ENCODE measurements at places on chromosomes 1 and 21.

- no peak for DNase-seq
Measured at GRCh38 chr1:1221887-1222574, 8.1 kb upstream of the TNFRSF4 start.

GRCh38 chr1:203338335-203339036 lies 12.4 kb downstream of the FMOD start:
- DNase-seq: no peak

- DNase-seq: no peak
Measured at GRCh38 chr1:175901076-175901836, 157.9 kb upstream of the TNR start.

- DNase-seq: no peak
Measured at GRCh38 chr1:183830389-183830788, 25.5 kb downstream of the RGL1 start.

GRCh38 chr1:16015960-16016901 lies 1.6 kb downstream of the HSPB7 start:
- no peak for DNase-seq

DNA sequence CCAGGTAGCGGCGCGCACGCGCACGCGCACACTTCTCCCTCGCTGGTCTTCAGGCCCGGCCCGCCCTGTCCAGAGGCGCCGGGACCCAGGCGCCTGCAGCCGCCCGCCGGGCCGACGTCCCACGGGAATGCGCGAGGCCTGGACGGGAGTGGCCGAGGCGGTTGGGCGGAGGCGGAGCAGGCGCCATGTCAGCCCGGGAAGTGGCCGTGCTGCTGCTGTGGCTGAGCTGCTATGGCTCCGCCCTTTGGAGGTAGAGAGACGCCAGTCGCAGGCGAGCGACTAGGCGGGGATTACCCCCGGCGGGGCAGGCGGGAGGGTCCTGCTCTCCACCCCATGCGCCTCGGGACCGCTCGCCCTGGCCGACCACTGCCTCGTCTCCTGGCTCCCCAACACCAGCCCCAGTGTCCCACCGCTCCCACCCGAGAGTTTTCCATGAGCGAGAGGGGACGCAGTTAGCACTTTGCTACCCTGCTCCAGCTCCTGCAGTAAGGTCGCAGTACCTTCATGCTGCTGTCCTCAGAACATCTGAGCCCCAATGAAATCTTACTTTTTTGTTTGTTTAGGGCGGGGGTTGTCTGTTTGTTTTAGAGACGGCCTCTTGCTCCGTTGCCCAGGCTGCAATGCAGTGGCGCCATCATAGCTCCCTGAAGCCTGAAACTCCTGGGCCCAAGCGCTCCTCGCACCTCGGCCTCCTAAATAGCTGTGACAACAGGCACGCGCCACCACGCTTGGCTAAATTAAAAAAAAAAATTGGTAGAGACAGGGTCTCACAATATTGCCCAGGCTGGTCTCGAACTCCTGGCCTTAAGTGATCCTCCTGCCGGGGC lies at the start of gene CATSPERE:
Gene CATSPERE (plus strand): TSS at position 29 of the 827 bp plus-strand sequence. CDS start 157 bp downstream, at position 186.
- DNase-seq: no peak

GRCh38 chr1:22197644-22198043 lies 54.7 kb upstream of the WNT4 start:
- no peak for DNase-seq

DNA sequence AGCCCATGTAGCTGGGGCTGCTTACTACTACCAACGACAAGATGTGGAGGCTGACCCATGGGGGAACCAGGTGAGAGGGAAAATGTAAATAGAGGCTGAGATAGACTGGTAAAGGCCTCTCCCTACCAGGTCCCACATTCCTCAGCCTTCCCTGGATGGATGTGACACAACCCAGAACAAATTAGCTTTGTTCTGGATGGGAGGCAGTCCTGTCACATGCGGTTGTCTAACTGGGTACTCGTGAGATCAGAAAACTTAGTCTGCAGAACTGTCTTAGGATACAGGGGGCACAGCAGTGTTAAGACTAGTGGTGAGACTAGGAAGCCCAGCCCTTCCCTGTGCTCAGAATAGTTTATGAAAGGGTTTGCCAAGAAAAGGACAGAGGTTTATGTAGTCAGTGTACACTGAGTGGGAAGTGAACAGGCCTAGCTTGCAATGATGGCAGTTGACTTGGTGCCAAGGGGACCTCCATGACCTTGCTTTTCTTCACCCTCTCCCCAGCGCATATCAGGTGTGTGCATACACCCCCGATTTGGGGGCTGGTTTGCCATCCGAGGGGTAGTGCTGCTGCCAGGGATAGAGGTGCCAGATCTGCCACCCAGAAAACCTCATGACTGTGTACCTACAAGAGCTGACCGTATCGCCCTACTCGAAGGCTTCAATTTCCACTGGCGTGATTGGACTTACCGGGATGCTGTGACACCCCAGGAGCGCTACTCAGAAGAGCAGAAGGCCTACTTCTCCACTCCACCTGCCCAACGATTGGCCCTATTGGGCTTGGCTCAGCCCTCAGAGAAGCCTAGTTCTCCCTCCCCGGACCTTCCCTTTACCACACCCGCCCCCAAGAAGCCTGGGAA lies 8.4 kb downstream of the MMACHC start:
- no peak for DNase-seq

DNA sequence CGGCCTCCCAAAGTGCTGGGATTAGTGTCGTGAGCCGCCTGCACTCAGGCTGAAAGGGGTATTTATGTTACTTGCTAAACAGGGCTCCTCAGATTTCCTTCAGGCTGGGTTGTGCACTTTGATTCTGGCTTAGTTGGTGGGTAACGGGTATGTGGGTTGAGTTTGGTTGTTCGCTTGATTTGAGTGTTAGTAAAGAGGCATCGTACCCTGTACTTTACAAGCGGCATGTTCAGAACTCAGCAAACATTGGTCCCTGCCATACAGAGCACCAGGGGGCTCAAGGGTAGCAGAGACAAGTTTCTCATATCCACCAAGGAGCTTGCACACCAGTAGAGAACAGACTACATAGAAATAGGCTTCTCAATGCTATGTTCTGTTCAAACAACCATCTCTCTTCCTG lies 147.8 kb downstream of the PGBD5 start:
- DNase-seq: no peak

DNA sequence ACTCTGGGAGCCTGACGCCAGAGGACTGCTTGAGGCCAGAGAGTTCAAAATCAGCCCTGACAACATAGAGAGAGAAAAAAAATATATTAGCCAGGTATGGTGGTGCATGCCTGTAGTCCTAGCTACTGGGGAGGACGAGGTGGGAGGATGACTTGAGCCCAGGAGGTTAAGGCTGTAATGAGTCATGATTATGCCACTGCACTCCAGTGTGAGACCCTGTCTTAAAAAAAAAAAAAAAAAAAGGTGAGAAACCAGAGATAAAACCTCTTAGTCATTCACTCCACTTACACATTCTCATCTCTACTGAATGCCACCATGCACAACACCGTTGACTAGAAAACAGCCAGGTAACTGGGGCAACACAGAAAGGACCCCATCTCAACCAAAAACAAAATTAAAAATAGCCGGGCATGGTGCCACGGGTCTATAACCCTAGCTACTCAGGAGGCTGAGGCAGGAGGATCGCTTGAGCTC lies 178.1 kb downstream of the SLC45A1 start:
- no peak for DNase-seq

DNA sequence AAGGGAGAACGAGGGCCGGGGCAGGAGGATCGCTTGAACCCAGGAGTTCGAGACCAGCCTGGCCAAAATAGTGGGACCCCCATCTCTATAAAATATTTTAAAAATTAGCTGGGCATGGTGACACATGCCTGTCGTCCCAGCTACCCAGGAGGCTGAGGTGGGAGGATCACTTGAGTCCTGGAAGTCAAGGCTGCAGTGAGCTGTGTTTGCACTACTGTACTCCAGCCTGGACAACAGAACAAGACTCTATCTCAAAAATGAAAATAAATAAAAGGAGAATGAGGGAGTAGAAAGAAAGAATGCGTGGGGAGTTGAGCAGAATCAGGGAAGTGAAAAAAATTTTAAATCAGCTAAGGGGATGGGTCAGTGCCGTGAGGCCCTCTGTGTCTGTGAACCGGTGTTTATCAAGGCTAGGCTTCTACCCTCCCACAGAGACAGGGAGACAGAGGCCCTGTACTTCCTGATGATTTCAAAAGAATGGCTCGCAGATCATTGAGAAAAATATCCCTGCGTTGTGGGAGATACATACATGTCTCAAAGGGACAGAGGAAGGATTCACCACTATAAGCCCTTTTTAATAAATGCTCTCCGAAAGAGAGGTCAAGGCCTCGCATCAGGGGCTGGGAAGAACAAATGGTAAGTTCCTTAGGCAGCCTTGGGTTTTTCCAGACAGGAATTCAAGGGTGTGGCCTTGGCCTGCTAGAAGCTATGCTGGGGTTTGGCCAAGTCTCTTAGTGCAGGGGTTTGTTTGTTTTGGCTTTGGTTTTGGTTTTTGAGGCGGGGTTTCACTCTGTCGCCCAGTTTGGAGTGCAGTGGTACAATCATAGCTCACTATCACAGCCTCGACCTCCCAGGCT lies 20.7 kb downstream of the IL10RB start:
- DNase-seq: no peak

GRCh38 chr1:158163000-158163947 lies 17.4 kb upstream of the CD1D start:
- DNase-seq: no peak

GRCh38 chr1:208231881-208232661 lies 12.1 kb downstream of the PLXNA2 start:
- no peak for DNase-seq

GRCh38 chr1:25700626-25701025 lies 84.0 kb downstream of the MAN1C1 start:
- no peak for DNase-seq

- DNase-seq: no peak
Measured at GRCh38 chr1:206500046-206500445, 7.3 kb upstream of the RASSF5 start.

GRCh38 chr1:205144751-205145150 lies 23.0 kb upstream of the RBBP5 start:
- no peak for DNase-seq
